ENCODE measurements at places on chromosomes 1 and 21.

GRCh38 chr21:35565204-35565611 lies 495.1 kb downstream of the SETD4 start:
- no peak for DNase-seq

GRCh38 chr1:3530926-3531818 lies 76.7 kb downstream of the ARHGEF16 start:
- DNase-seq = peak; percentile 87

- no peak for DNase-seq
These were observed 23.2 kb downstream of the HIVEP3 start for GRCh38 chr1:41895552-41895951.

DNA sequence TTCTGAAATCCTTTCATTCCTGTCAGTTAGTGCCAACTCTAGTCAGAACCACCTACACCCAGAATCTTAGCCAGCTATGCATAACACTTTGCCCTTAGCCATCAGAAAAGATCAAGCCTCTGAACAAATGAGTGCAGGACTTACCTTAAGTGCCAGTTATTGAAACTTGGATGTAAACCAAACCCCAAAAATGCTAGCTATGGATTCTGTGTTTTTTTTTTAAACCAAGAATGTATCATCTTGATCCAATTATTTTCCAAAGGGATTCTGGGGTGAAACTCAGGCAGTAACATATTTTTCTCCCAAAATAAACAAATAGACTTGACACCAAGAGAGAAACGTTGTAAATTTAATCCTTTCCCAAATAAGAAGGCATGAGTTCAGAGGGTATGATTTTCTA lies 538.6 kb upstream of the ADAMTS5 start:
- DNase-seq = no peak

Measured in WERI-Rb-1 (cell line).